ENCODE measurements at places on chromosomes 13 and 19.

GRCh38 chr19:3575260-3575741 is 2.6 kb downstream of the HMG20B start:
- DNase-seq: no peak

DNA sequence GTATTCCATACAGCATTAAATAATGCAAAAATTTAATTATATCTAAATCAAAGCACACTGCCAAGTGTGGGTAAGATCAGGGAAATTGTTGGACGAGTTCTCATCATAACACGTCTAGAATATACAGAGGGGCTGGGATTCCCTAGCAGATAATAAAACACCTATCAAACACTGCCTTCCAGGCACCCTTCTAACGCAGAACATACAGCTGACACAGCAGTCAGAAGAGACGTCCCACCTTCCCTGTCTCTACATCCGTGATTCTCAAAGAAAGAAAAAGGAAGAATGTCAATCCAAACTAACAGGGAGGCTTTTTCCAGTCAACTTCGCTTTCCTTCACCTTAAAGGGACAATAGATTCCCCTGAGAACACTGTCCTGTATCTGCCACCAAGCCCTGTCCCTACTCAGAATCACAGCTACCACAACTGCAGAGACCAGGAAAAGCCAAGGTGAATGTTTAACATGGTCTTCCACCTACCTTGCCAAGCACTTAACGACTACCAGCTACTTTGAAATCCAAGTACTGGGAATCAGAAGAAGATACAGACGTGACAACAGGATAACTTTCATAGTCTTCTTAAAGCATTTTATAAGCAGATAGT is 38.5 kb downstream of the TBC1D4 start:
- no peak for DNase-seq

DNA sequence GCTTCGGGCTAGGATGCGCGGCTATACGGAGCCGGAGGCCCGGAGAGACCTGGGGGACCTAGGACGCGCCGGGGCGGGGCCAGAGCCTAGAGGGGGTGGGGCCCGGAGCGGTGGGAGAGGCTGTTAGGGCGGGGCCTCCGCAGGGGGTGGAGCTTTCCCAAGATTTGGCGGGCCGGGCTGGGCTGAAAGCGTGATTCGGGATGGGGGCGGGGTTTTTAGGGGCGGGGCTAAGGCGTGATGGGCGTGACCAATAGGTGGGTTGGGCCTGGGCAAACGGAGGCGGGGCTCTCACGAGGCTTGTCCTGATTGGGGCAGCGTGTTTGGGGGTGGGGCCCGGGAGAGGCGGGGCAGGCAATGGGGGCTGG is 439 bp downstream of the RAB11B start:
- DNase-seq: peak; percentile 45

DNA sequence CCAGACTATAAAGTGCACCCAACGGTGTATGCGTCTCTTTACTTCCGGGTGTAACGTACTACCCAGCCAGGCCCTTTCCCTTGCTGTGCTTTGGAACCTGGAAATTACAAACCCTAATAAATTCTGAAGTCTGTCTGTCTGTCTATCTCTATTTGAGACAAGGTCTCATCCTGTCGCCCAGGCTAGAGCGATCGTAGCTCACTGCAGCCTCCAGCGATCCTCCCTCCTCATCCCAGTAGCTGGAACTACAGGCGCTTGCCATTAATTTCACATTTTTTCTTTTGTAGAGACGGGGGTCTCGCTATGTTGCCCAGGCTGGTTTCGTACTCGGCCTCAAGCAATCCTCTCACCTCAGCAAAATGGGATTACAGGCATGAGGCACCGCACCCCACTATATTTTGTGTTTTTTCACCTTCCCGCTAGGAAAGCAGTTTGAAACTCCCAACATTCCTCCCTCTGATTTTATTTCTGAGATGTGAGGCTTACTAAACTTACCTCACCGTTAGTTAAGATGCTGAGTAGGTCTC is 469 bp upstream of the RNF6 start:
- no peak for DNase-seq

GRCh38 chr13:79936368-79937136 is 404.4 kb downstream of the SPRY2 start:
- peak; percentile 78 for DNase-seq

- DNase-seq: no peak
Observed at GRCh38 chr19:14433554-14434501, 722 bp downstream of the PKN1 start.

DNA sequence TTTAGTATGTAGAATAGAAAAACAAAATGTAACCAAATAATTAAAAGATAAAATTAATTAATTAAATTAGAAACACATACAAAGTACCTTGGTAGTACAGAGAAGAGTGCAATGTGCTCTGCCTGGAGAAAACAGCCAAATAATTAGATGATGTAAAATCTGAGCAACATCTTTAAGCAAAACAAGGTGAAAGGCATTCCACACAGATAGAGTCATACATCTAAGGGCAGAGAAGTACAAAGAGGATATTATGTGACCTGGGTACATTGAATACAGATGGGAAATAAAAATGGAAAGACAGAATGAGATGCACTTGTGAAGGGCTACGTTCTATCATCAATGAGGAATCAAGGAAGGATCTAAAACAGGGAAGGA is 25.2 kb upstream of the FNDC3A start:
- DNase-seq: no peak

DNA sequence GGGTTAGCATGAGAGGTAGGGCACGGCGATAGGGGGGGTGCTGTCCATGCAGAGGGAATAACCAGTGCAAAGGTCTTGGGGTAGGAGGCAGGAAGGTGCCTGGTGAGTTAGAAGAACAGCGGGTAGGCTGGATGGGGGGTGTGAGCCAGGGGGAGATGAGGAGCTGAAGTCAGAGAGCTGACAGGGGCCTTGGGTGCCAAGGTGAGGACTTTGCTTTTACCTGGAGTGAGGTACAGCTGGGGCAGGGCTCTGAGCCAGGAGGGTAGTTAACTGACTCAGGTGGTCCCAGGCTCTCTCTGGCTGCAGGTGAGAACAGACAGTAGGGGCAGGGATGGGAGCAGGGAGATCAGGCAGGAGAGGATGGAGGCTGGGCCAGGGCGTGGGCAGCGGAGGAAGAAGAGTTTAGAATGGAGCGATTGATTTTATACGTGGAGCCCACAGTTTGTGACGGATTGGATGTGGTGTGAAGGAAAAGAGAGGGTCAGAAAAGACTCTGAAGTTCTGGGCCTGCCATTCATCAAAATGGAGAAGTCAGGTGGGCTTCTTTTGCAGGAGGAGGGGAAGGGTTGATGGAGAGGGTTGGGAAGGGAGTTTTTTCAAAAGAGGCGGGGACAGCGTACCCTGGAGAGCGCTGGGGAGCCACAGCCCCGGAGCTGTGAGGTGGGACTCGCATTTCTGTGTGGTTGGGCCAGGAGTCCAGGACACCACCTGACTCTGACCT is 1.2 kb upstream of the GRAMD1A start:
- DNase-seq: no peak

GRCh38 chr13:106121173-106121754 is 414.2 kb downstream of the EFNB2 start:
- DNase-seq: no peak

DNA sequence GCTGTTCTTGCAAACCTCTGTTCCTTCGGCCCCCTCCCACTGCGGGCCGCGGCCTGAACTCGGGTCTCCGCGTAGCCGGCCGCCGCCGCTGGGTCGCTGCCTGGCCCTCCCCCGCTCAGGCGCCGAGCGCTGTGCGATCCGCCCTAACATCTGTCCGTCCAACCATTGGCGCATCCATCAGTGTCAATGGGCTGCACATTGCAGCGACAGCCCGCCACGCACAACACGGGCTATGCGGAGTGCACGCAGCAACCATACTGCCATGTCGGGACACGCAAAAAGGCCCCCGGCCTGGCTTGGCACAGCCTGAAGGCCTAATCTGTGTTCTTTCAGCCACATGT is 2.6 kb upstream of the TSHZ3 start:
- no peak for DNase-seq

GRCh38 chr13:29977476-29978120 is 127.2 kb upstream of the UBL3 start:
- no peak for DNase-seq

DNA sequence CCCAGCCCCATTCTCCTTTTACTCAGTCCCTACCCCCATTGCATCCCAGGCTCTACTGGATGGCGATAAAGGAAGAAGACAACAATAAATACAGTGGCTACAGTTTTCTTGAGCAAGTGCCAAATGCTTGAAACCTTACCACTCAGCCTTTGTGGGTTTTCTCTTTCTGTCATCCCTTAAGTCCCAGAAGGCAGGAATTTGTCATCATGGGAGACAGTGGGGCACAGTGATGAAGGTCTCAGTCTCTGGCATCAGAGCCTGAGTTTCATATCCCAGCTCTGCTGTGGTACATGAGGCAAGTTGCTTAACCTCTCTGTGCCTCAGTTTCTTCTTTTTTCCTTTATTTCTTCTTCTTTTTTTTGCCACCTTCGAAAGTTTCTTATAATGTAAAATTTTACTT is 5.1 kb upstream of the COMP start:
- no peak for DNase-seq

DNA sequence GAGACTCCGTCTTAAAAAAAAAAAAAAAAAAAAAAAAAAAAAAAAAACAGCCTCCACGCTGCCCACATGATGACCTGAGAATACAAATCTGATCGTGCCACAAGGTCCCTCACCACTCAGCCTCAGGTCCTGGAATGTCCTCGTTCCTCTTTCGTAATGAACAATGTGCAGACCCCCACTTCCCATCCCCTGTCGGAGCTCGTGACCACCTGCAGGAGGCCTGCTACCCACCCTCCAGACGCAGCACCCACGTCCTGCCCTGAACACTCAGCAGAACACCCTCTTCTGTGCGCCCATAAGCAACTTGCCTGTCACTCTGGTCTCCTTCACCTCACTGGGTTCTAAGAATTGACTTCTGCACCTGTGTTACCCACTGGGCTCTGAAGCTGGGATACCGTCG is 166.4 kb downstream of the KATNAL1 start:
- DNase-seq: no peak

- DNase-seq: no peak
Observed at GRCh38 chr19:49064768-49065611, at the start of gene NTF4. Gene NTF4, minus strand, starts transcription at chr19:49064818. Its CDS starts 2,821 bp downstream, at chr19:49061997.
